ENCODE measurements at places on chromosomes 12 and 14. TPM values are rescaled to one million over a fixed set of nuclear protein-coding genes. Genes with fewer than 3 reads are reported as not detected.

Gene A2M
- not detected for total RNA-seq

Gene GLT8D2
- total RNA-seq = 0.24 TPM

Gene MIPOL1
- total RNA-seq = 0.02 TPM

Gene GABARAPL1
- 5.4 TPM for total RNA-seq

Gene C3AR1
- total RNA-seq = 5.8 TPM

Gene CD163L1
- total RNA-seq = not detected

Gene SYNE3
- total RNA-seq = 72.5 TPM

Gene HELB
- total RNA-seq = 58.0 TPM

All from T-helper 1 cell treated with Interleukin-12 subunit alpha and Interleukin-12 subunit beta and Interleukin-4 antibody, amounts not matched to agents 30 ng/mL and 1 ng/mL, for 36 hours (primary cell).